Progenitor cell of endocrine pancreas (in vitro differentiated cells): ENCODE measurements at places on chromosomes 11 and 22. TPM values are rescaled to one million over a fixed set of nuclear protein-coding genes. Genes with fewer than 3 reads are reported as not detected.

Gene PIH1D2
- 4.9 and 6.2 TPM in 2 replicates for total RNA-seq

GRCh38 chr11:17405232-17406005 is 17.0 kb upstream of the KCNJ11 start:
- DNase-seq: no peak

DNA sequence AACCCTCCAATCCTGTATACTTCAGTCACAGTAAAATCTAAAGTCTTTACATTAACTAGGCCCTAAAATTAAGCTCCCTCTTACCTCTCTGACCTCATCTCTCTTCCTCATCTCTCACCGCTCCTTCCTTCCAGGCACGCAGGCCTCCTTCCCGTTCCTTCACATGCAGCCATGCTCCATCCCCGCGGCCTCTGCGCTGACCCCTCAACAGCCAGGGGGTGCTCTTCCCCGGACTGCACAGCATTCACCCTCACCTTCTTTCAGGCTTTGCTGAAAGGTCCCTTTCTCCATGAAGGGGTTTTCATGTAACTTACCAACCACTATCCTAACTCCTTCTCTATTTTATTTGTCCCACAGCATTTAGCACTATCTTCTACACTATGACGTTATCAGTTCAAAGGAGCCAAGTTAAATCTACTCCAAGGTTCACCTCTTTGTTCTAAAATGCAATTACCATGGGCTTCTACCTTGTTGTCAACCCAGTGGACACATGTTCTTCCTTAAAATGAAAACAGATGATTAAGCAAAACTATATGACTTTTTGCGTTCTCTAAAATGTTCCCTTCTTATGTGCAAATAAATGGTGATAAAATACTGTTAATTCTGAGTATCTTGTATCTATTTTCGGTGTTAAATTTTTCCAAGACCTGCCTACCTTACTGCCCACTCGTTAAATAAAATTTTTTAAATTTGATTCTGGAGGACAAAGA is 57.8 kb upstream of the APOA1 start:
- no peak for DNase-seq

GRCh38 chr11:92750794-92751193 is 218.7 kb upstream of the MTNR1B start:
- no peak for DNase-seq

Gene ANKK1
- 0.11 and 0.41 TPM in 2 replicates for total RNA-seq

DNA sequence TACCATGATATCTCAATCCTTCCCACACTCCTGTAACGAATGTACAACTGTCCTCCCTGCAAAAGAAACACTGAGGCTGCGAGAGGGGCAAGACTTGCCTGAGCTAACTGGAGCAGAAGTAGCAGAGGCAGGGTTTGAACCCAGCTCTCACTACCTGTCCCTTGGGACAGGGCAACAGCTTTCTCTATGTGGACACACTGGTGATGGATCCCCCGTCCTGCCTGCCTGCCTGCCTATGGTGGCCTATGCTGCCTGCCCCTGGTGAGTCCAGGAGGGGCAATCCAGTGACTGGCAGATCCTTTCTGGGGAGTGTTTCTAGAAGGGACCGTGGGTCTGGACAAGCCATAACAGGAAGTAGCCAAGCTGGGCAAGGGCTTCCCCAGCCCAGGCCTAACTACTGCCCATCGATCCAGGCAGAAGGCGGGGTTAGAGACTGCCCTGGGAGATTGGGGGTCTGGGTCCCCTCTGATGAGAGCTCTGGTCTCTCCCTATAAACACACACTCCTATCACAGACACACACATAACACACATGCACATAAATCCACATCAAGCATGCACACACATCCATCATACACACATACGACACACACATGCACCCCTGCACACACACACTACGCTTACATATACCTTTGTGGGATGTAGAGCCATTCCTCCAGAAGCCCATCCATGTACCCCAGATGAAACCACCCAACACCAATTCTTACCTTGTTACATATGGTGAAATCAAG is 1.1 kb upstream of the EMID1 start:
- no peak for DNase-seq

DNA sequence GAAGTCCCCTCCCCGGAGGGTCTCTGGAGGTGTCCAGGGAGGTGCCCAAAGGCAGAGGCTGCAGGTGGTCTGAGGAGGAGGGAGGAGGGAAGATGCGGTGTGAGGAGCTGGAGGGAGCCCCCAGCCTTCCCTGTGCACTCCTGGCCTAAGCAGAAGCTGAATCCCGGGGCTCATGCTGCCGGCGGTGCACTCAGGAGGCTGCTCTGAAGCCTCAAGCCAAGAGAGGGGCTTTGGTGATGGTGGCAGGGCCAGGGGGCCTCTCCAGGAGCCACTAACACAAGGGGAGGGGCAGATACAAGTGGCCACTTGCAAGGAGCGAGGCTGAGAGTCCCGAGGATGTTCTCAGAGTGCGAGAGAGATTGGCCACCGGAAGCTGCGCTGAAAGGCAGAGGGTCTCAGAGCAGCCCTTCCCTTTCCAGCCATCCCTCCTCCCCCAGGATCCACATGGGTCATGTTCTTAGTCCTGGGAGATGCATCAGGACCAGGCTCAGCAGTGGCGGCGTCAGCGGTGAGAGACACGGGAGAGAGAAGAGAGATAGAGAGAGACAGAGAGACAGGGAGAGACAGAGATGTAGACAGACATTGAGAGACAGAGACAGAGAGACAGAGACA is 774 bp upstream of the MRGPRG start:
- DNase-seq: no peak

DNA sequence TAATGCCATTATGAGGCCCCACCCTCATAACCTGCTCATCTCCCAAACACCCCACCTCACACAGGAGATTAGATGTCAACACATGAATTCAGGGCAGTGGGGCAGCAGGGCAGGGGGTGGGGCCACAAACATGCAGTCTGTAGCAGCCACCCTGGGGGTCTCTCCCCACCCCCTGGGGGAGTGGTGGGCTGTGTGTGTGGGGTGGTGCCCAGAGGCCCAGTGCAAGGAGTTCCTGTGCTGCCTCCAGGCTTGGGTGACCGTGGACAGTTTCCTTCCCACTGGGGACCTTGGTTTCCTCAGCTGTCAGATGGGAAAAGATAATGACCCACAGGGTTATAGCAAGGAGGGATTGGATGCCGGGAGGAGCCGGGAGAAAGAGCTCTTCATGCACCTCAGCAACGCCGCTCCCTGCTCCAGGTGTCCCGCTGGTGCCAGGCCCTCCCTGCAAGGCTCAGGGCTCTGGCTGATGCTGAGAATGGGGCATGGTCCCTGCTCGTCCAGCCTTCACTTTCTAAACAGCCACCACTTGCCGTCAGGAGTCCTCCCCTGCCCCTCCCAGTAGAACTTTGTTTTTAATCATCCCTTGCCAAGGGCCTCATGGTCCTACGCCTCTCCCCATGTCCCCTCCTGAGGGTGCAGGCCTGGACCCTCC is 2.0 kb upstream of the MRGPRF start:
- DNase-seq: no peak

Gene TBX1
- total RNA-seq: 4.2 and 5.9 TPM in 2 replicates

DNA sequence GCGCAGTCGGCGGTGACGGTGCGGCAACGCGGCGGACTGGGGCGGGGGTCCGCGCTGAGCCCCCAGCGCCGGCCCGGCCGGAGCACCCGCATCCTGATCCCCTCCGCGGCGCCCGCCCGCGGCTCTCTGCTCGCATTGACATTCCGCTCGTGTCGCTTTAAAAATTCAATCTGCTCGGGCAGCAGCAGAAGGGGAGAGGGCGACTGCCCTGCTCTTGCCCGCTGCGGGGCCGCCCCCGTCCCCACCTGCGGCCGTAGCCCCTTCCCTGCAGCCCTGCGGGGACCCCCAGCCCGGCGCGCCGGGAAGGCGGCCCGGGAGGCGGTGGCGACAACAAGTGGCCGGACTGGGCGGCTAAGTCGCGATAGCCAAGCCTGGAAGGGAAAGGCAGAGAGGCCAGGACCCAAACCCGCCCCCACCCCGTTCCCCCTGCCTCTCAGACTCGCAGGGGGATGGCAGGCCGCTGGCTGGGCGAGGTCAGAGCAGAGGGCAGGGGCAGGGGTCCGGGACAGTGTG is 1.1 kb downstream of the CABP7 start:
- no peak for DNase-seq

DNA sequence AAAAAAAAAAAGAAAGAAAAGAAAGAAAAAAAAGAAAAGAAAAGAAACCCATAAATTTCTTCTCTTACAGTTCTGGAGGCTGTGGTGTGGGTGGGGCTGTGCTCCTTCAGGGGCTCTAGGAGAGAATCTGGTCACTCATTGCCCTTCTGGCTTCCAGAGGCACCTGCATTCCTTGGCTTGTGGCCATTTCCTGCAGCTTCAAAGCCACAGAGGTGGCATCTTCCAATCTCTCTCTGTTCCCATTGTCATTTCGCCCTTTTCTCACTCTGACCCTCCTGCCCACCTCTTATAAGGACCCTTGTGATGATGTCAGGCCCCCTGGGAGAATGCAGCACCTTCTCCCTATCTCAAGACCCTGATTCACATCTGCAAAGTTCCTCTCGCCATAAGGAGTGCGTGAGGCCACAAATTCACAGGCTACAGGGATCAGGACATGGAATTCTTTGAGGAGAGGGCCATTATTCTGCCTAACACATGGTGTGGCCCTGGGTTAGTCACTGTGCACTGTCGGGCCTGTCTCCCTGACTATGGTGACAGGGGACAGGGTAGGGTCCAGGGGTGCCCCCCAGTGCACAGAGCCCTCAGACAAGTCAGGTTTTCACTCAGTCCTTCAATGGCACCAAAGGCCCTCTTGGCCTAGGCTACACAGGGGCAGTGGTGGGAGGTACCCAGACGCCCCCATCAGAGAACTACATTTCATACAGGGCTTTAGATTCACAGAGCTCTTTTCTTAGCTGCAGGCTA is 38.6 kb upstream of the PRR5 start:
- no peak for DNase-seq

DNA sequence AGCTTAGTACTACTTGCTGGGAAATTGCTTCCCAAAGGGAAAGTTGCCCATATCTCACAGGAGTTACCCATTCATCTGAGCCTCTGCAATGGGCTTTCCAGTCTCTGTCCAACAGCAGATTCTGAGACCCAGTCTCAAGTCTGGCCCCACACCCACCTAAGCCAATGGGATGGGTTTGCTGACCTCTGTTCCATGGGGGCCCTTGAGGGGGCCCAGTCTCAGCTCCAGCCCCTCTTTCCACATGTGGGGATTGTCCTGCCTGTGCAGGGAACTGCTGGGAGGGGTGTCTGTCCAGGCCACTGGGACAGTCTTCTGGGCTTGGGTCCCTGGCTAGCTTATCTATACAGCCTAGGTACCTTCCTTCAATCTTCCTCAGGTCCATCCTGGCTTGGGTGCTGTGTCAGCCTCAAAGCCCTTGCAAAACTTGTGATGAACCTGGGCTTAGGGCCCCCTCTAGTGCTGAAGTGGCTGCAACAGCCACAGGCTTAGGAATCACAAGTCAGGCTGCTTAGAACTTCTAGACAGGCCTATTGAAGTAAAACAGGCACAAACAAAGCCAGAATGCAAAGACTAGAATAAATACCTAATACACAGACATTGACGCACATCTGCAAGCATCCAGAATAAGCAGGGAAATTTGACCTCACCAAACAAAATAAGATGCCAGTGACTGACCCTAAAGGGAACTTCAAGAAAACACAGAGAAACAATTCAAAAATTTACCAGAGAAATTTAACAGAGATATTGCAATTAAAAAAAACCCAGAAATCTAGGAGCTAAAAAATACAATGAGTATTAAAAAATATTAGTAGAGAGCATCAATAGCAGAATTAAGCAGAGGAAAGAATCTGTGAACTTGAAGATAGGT is 11.7 kb upstream of the PATL1 start:
- DNase-seq: peak; percentile 42

Gene CHCHD10
- 39.5 and 42.3 TPM in 2 replicates for total RNA-seq

GRCh38 chr11:62542750-62543567 is 3.6 kb downstream of the AHNAK start:
- DNase-seq: peak; percentile 74

DNA sequence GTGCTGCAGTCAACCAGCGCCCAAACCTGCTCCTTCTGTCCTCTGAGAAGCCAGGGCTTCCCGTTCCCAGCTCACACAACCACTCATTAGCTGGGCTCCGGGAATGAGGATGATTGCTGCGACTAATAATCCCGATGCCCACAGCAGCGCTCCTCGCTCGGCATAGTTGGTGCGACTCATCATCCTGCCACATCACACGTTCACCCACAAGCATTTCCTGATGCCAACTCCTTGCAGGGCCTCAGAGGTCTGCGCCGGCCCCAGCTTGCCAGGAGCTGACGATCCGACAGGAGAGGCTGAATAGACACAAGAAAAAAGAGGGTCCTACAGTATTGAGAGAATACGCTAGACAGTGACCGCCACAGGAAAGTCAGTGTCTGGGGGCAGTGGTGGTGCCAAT is 10.6 kb upstream of the CSNK1E start:
- DNase-seq: no peak

- no peak for DNase-seq
Measured at GRCh38 chr22:25025491-25026400, 73.2 kb downstream of the KIAA1671 start.

DNA sequence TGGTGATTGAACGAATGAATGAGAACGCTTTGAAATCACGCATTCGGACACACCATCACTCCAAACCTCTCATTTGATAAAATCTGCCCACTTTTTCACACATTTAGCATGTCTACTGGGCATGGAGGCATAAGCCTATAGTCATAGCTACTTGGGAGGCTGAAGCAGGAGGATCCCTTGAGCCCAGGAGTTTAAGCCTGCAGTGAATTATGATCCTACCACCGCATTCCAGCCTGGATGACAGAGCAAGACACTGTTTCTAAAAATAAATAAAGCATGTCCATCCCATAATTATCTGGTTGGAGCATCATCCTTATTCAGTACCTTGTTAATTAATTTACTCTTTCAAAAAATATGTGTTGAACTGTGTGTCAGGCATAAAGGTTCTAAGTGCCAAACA is 3.3 kb upstream of the PICALM start:
- no peak for DNase-seq

DNA sequence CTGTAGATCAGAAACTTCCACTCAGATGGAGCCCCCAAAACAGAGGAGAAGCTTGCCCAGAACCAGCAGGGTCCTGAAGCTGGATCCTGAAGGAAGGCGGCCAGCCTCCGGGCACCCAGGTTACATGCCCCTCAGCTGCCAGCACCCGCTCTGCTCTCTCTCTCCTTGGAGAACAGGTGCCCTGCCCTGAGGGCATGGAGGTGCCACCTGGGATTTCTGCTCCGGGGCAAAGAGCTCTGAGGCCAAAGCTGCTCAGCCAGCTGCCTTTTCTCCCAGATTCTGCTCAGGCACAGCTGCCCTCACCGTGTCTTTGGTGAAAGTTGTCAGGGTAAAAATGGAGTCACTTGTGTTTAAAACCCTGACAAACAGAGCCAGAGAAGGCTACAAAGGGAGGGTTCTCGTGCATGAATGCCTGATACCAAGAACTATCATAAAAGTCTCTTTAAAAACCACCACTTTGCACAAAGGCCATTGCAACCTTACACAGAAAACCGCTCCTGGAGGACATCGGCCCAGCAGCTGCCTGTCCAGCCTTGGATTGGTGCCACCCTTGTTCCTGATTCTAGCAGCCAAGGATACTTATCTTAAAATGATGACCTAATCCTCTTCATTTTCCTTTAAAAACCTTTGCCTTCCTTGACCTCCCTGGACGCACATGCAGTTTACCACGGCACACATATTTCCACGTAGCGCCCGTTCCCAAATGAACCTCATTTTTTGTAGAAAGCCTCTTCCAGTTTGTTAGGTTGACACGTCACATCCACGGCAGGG is 140.0 kb downstream of the CACNA1I start:
- DNase-seq: no peak
